GM12878 (cell line): ENCODE measurements at places on chromosomes 11 and 22. TPM values are rescaled to one million over a fixed set of nuclear protein-coding genes. Genes with fewer than 3 reads are reported as not detected.

Gene CCDC88B
- total RNA-seq = 55.5 and 66.0 TPM in 2 replicates

GRCh38 chr11:11245453-11245852 is 107.6 kb downstream of the CSNK2A3 start:
- no peak for DNase-seq

DNA sequence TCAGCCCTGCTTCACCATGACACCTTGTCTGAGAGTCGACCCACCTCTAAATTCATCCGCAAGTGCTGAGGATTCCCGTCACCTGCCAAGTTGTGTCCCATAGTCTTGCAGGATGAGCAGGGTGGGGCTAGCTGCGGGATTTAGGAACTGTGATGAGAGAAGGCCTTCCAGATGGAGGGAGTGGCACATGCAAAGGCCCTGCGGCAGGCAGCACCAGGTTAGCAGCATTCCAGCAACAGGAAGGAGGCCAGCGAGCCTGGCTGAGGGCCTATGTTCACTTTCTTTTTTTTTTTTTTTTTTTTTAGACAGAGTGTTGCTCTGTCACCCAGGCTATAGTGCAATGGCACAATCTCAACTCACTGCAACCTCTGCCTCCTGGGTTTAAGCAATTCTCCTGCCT is 31.8 kb downstream of the ANO1 start:
- no peak for DNase-seq

DNA sequence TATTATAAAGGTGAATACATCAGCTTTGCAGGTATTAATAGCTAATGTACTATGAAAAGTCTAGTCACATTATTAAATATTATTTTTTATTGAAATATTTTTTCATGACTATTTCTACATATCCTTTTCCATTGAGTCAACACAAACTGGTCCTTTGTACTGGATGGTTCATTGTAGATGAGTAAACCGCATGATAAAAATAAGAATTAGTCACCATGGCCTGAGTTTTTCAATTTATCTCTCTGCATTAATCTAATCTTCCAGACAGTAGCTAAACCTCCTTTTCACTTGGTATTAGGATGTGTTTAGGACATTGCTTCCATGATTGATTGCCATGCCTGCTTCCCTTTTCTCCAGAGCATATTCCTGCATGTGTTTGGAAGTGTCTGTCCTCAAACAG is 439.4 kb upstream of the ARHGAP42 start:
- no peak for DNase-seq

Gene MPZL3
- 5.6 and 6.4 TPM in 2 replicates for total RNA-seq

DNA sequence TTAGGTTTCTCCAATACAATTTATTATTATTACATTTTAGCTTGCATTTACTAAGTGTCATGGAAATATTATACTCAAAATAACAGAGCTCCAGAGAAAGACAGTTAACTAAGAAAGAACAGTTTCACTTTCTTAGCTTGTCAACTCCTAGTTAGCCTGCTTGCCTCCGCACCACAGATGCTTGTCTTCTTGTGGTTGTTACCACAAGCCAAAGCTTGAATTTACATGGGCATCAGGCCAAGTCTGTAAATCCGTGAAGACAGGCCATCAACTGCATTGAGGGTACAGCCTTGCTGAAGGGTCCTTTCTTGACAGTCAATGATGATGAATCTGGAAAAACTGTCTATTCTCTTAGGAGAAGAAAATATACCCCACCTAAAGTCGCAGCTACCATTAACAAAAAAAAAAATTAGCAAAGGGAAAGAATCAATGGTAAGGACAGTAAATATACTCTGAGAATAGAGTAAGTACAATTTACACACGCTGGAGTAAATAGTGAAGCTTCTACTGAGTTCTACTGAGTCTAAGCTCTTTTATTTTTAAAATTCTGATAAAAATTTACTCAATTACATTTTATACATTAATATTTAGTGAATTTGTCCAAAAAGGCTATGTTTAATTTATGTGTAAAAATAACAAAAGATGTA is 15.6 kb upstream of the DENND5A start:
- DNase-seq = peak; percentile 58

GRCh38 chr11:116903090-116903489 is 65.7 kb upstream of the APOA1 start:
- no peak for DNase-seq

DNA sequence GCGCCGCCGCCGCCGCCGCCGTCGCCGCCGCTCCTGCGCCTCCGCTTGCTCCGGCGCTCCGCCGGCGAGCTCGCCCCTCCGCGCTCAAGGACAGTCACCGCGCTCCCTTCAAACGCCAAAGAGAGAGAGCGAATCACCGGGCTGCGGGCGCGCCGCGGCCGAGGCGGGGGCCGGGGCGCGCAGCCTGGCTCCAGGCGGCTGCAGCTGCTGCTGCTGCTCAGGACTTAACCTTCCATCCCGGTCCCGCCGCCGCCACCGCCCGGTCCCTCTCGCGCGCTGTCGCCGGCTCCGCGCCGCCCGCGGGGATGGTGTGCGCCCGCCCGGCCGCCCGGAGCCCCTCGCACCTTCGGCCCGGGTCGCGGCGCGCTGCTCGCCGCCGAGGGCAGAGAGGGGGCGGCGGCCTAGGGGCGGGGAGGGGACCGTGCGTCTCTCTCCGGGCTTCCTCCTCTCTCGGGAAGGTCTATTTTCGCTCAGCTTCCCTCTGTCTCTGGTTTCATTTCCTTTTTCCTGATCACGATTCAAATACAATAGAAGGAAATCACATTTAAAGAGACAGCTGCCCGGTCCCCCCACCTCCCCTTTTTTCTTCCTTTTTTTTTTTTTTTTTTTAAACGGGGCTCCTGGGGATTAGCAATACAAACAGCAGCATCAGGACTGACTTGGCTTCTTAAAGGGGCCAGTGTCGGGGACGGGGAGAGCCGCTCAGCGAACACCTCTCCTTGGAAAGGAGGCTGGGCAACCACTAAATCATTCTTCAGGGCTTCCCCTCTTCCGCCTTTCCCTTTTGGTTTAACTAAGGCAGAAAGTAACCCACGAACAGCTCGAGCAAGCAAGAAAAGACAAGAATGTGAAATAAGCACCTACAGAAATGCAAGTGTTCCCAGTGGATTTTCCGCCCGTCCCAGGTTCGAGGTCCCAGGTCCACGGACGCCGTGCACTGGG is 22.1 kb downstream of the LMO2 start:
- DNase-seq = no peak

DNA sequence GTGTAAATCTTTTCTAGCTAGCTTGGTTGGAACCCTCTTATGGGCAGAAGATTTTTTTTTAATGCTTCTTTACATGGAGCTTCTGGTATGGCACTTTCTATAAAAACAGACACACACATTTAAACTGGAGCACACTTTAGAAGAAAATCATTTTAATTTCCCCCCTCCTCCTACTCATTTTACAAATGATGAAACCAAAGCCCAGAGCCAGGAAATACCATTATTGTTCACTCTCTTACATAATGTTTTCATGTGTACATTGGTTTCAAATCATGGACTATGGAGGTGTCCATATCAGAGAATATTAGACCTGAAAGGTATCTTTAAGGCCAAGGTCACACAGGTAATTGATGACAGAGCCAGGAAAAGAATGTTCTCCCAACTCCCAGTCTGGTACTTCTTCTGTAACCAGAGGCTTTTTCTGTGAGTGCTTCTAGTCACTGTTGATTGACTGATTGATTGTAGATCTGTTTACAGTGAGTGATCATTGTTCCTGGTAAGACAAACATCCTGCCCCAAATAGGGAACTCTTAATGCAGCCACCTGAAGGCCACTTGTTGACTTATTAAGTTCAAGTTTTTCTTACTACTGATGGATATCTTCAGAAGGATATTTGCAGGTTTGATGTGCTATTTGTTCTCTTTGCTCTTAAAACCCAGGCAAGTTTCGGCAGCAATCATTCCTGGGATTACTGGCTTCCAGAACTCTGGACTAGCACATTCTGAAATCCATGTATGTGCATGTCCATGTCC is 26.8 kb upstream of the ME3 start:
- no peak for DNase-seq

Gene CCDC188
- not detected in 2 replicates for total RNA-seq

DNA sequence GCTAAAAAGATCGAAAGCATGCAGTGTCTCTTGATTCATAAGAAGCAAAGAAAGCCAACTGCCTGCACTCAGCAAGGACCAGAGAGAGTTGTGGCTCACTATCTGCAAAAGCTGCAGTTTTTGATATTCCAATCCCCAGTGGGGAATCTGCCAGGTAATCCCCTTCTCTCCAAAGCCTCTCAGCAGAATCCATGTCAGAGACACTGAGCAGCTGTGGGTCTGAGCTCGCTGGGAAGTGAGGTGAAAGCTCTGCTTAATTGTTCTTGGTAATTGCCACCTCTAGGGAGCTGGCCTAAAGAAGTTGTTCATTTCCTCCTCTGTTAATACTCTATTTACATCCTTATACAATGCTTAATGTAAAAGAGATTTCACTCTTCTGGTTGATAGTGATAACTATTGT is 261.3 kb upstream of the LRRC4C start:
- no peak for DNase-seq

- DNase-seq = no peak
These were observed 9.1 kb upstream of the ZBTB16 start for GRCh38 chr11:114050258-114050927.

Gene POGLUT3
- total RNA-seq = 11.3 and 12.4 TPM in 2 replicates

Gene CDHR5
- total RNA-seq = 0.40 TPM in 1 of 2 replicates, not detected in the other

Gene PLEKHA7
- total RNA-seq = 4.5 and 5.3 TPM in 2 replicates

- DNase-seq = no peak
These were observed 573.7 kb upstream of the ANO3 start for GRCh38 chr11:25758145-25758661.

Gene ADAMTS15
- total RNA-seq = not detected in 2 replicates

GRCh38 chr22:43894122-43894521 is 2.3 kb upstream of the PNPLA5 start:
- no peak for DNase-seq

GRCh38 chr11:131581046-131581445 is 210.6 kb downstream of the NTM start:
- DNase-seq = no peak
